Ovary (tissue), 10 donors: ENCODE measurements at places on chromosomes 3 and 15. TPM values are rescaled to one million over a fixed set of nuclear protein-coding genes. Genes with fewer than 3 reads are reported as not detected.

GRCh38 chr3:48560648-48561018 is 2.9 kb downstream of the UCN2 start:
- DNase-seq, result no peak
- no peak overlapping the region for H3K27ac ChIP-seq
- H3K4me3 ChIP-seq, result peak overlapping the region; percentile 11
- H3K27me3 ChIP-seq, result no peaks in the 10 kb centered on the region
- H3K4me1 ChIP-seq, result peaks cover 10% of the 10 kb centered on the region

DNA sequence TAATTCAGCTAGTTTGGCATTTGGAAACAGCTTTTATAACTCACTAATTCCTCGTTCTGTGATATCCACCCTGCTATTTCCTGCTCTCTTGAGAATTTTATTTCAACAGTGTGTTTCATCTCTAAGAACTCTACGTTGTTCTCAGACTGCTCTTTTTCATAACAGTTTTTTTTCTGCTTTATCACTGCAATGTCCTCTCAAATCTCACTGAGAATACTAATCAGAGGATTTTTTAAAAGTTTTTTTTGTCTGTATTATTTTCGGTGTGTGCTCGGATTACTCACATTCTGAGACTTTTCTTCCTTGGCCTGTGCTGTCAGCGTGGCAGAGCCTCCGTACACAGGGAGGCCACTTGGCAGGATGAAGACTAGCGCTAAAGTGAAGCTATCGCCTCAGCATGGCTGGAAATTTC is 59.4 kb upstream of the NEO1 start:
- no peaks in the 10 kb centered on the region for H3K36me3 ChIP-seq
- H3K4me1 ChIP-seq, result peaks cover 17% of the 10 kb centered on the region
- H3K27me3 ChIP-seq, result no peaks in the 10 kb centered on the region
- H3K27ac ChIP-seq, result peak overlapping the region; percentile 77

GRCh38 chr15:56969265-56969895 is 50.9 kb downstream of the TCF12 start:
- H3K36me3 ChIP-seq, result no peaks in the 10 kb centered on the region
- H3K27me3 ChIP-seq, result no peaks in the 10 kb centered on the region
- DNase-seq, result no peak
- no peak overlapping the region for H3K27ac ChIP-seq
- H3K4me3 ChIP-seq, result no peak overlapping the region
- peaks cover 3% of the 10 kb centered on the region for H3K4me1 ChIP-seq

Gene SERPINI2
- total RNA-seq, result 0.83 TPM
